Psoas muscle (tissue), 8 donors: ENCODE measurements at places on chromosomes 1 and 21. TPM values are rescaled to one million over a fixed set of nuclear protein-coding genes. Genes with fewer than 3 reads are reported as not detected.

HPDL gene
- 1.4 TPM for total RNA-seq

SFN gene
- 0.43 TPM for total RNA-seq

MROH9 gene
- not detected for total RNA-seq

DNA sequence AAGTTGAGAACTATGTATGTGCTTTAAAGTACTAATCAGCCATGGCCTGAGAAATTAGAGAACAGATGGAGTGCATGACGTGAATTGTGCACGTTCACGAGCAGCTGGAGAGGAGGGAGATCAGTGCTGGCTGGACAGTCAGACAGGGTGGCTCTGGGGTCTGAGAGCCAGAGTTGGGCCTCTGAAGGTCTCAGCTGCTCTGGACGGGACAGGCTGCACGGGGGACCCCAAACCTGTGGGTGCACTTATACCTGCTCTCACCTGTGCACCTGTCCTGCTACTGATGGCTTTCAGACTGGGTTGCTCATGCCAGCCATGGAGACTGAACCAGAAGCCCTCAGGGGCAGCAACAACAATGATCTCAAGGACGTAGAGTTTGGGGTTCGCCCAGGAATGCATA is 43.5 kb downstream of the UMODL1 start:
- peak; percentile 17 for DNase-seq

- DNase-seq, result no peak
Observed at GRCh38 chr1:79895573-79895972, 889.0 kb upstream of the ADGRL4 start.
